ENCODE measurements at places on chromosomes 1 and 21. TPM values are rescaled to one million over a fixed set of nuclear protein-coding genes. Genes with fewer than 3 reads are reported as not detected.

DNA sequence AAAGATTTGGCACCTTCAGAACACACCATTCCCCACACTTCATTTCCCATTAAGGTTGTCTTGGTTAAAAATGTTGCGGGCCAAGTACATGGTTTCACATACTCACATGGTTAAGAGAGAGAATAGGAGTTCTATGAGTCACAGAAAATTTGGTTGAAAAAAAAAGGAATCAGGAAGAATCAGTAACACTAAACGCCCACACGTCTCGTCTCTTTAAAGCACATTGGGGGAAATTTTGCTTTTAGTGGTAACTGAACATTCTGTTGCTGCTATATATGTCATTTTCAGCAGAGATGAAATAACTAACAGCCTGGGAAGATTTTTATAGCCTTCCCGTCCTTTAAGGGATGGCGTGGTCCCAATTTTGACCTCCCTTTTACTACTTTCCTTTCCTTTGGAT is 132.9 kb upstream of the ERG start:
- no peak overlapping the region for H3K4me3 ChIP-seq
- DNase-seq, result no peak
- H3K4me1 ChIP-seq, result no peaks in the 10 kb centered on the region
- no peaks in the 10 kb centered on the region for H3K27me3 ChIP-seq

DNA sequence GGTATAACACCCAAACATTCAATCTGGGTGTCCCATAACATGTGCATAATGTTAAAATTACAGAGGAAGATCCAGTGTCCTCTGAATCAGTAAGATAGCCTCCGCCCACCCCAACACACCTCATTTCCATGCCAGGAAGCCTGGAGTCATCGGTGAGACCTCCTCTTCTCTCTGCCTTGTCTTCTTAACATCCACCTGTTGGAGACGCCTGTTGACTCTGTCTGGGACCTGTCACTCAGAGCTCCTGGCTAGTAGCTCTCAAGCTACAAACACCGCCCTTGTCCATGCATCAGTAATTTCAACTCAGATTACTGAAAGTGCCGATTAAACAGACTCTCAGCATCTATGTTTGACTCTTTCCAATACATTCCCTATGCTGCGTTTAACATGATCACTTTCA is 27.4 kb downstream of the KCNJ15 start:
- no peak overlapping the region for H3K4me3 ChIP-seq
- DNase-seq, result no peak
- no peaks in the 10 kb centered on the region for H3K27me3 ChIP-seq

GRCh38 chr1:116881879-116882520 is 27.7 kb upstream of the PTGFRN start:
- no peaks in the 10 kb centered on the region for H3K27me3 ChIP-seq
- peak overlapping the region; percentile 46 for H3K27ac ChIP-seq
- peaks cover 11% of the 10 kb centered on the region for H3K4me1 ChIP-seq
- DNase-seq, result peak; percentile 39

DNA sequence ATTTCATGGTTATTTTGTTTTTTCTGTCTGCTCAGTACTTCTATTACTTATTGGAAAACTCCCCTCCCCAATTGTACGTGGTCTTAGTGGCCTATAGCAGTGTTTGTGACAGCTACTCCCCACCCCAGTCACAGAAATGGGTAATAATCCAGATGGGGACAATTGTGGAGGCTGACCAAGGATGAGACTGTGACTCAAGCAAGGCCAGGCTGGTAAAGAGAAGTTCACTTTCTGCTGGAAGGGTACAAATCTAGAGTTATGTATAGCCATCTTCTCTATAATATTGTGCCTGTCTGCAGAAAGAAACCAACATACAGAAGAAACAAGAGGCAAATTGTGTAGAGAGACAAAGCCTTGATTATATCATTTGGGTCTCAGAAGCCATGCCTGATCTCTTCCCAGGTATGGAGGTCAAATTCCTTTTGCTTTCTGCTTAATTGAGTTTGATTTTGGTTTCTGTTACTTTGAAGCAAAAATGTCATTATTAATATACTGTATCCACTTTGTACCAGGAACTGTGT is 270.4 kb downstream of the HLX start:
- no peaks in the 10 kb centered on the region for H3K4me1 ChIP-seq
- H3K4me3 ChIP-seq, result no peak overlapping the region
- DNase-seq, result no peak
- H3K27me3 ChIP-seq, result no peaks in the 10 kb centered on the region
- H3K36me3 ChIP-seq, result no peaks in the 10 kb centered on the region
- no peak overlapping the region for H3K27ac ChIP-seq

DNA sequence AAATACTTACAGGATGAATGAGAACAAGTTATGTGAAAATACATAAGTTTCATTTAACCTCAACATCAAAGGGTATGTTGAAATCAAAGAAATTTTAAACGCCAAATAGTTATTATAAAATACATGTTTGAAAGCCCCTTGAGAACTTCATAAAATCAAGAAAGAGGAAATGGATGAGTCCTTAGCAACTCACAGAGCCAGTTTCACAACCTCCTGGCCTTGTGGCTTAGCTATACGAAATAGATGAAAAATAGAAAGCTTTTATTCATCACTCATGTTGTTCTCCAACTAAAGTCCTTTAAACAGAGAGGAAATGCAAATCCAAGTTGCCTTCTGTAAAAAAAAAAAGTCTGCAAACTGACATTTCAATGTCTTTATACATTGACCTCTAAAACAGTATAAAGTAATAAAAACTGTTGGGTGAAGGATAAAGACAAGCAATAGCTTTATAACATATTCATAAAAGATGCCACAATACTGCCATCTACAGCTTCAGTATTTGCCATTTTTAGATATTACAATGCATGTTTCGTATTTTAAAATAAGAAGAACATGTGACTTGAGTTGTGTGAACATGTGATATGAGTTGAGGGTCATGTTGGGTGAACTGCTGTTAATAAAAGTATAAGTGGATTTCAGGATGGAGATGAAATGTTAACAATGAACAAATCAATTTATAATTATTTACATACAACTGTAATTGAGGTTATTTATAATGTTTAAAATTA is 847.8 kb downstream of the MRPL39 start:
- no peaks in the 10 kb centered on the region for H3K36me3 ChIP-seq
- no peaks in the 10 kb centered on the region for H3K4me1 ChIP-seq
- DNase-seq, result no peak
- no peak overlapping the region for H3K4me3 ChIP-seq
- no peak overlapping the region for H3K27ac ChIP-seq

DNA sequence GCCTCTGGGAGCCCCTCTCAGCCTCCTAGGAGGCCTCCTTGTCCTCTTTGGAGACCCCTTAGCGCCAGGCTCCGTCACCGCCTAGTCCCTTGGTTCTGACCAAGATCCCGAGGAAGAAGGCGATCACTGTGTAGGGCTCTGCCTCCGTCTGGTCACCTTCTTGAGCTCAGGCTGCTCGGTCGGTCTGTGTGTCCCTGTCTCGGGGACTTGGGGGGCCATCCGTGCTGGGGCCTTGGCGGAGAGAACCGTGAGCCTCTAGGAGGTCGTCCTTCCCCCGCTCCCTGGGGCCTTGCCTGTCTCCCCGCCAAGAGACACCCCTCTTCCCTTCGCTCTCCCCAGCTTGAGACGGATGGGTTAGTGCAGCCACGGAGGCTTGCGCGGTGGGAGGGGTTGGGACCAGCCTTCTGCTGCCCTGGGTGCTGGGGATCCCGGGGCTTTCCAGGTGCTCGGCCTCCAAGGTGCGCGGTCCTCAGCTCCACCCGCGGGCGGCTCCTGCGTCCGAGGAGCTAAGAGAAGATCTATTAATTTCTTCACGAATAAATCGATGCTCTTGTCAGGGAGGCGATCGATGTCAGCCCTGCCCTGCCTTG is 701 bp upstream of the INSRR start:
- no peak for DNase-seq
- H3K27ac ChIP-seq, result no peak overlapping the region
- H3K36me3 ChIP-seq, result no peaks in the 10 kb centered on the region

DNA sequence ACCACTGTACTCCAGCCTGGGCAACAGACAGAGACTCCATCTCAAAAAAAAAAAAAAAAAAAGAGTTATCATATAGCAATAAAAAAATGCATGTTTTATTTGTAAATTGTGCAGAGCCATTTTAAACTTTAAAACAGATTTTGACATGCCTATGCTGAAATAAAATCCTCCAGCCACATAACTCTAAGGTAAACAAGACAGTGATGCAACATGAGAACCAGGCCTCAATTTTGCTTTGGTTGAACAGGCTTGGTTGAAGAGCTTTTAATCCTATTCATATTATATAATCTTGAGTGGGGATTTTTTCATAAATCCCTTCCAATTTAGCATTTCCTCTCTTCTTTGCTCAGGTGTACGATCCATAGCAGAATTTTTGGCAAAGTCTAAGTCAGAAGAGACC is 26.1 kb downstream of the ARMH1 start:
- H3K27ac ChIP-seq, result no peak overlapping the region
- peaks cover 4% of the 10 kb centered on the region for H3K4me1 ChIP-seq
- no peak overlapping the region for H3K4me3 ChIP-seq

- no peaks in the 10 kb centered on the region for H3K36me3 ChIP-seq
- no peak overlapping the region for H3K4me3 ChIP-seq
- H3K27ac ChIP-seq, result no peak overlapping the region
- DNase-seq, result no peak
These were observed 660.6 kb downstream of the LRRIQ3 start for GRCh38 chr1:73537400-73537799.

DNA sequence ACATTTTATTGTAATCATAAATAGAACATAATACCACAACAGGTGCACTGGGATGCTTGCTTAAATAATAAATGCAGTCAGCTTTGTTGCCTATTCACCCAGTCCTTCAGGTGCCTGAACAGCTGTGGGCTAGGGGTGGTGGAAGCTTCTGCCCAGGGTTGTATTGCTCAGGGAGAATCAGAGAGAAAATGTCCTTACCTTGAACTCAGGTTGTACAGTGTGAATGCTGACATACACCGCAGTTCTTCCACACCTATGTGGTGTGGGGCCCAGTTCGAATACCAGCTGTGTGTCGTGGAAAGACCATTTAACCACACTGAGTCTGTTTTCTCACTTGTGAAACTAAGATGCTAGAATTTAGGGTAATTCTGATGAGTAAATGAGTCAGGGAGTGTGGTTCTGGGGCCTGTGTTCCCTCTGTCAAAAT is 115.7 kb upstream of the ATP1A1 start:
- no peak overlapping the region for H3K27ac ChIP-seq
- no peaks in the 10 kb centered on the region for H3K27me3 ChIP-seq
- no peaks in the 10 kb centered on the region for H3K36me3 ChIP-seq
- no peak overlapping the region for H3K4me3 ChIP-seq
- DNase-seq, result no peak
- no peaks in the 10 kb centered on the region for H3K4me1 ChIP-seq

DNA sequence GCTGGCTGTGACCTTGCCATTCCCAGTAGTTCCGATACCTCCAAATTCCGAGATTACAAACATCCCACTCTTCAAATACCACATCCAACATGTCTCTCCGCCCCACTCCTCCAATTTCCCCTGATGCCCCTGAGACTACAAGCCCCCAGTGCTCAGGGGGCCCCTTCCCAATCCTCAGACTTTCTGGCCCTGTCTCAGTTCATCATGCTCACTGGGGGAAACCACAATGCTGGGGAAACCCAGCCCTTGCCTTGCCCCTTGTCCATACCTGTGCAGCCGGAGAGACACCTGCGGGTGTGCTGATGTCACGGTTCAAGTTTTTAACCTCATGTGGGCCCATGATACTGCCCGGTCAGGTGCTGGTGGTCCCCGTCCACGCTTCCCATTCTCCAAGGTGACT is 226.6 kb downstream of the CAMTA1 start:
- no peak overlapping the region for H3K27ac ChIP-seq
- no peaks in the 10 kb centered on the region for H3K36me3 ChIP-seq
- no peak overlapping the region for H3K4me3 ChIP-seq
- DNase-seq, result no peak

DNA sequence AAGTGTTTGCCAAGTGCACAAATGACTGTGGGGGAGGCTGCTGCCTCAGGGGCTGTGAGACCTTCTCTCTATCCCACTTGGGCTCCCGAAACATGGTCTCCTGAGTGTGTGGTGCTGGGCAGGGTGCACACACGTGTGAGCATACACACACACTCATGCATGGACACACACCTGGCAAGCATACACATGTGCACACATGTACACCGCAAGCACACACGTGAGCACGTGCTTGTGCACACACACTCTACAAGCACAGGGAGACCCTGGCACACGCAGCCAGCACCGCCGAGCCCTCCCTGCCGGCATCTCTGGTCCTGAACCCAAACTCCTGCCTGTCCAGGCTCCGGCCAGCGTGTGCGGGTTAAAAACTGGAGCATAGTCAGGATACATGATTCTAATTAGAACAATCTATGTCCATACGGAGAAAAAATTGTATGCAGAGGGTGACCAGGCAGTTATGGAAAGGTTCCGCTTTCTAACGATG is 79.4 kb upstream of the TTC34 start:
- no peak overlapping the region for H3K27ac ChIP-seq
- H3K36me3 ChIP-seq, result no peaks in the 10 kb centered on the region
- H3K4me1 ChIP-seq, result no peaks in the 10 kb centered on the region

Gene IFFO2
- 9.5 TPM for total RNA-seq

Gene CELA3B
- total RNA-seq, result not detected

Gene FCGR1A
- total RNA-seq, result 26.8 TPM

Measured in upper lobe of left lung (tissue), 6 donors.